ENCODE measurements at places on chromosomes 5 and 9. TPM values are rescaled to one million over a fixed set of nuclear protein-coding genes. Genes with fewer than 3 reads are reported as not detected.

The BOD1 gene
- total RNA-seq, result 63.2 TPM

- H3K27ac ChIP-seq, result no peak overlapping the region
- peaks cover 16% of the 10 kb centered on the region for H3K4me1 ChIP-seq
- DNase-seq, result no peak
- no peaks in the 10 kb centered on the region for H3K36me3 ChIP-seq
These were observed 120.2 kb downstream of the PDE4D start for GRCh38 chr5:59773294-59773693.

The SLC34A3 gene
- 0.81 TPM for total RNA-seq

DNA sequence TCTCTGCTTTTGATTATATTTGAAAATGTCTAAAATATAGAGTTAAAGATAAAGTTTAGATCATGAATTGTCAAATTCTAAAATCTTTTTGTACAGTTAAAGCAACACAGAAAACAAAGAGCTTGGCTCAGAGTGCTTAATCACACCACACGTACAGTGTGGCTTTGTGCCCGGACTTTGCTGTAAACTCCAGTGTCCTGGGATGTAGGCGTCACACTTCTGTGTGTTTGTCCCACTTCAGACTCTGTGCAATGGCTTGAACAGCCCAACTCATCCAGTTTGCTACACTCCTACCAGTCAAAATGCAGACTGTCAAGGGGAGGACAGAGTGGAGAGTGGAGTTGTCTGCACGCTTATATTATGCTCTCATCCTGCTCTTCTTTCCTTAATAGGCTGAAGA, 45.3 kb downstream of the SMARCA2 start:
- peaks cover 49% of the 10 kb centered on the region for H3K36me3 ChIP-seq
- no peak for DNase-seq
- no peak overlapping the region for H3K4me3 ChIP-seq
- H3K27me3 ChIP-seq, result no peaks in the 10 kb centered on the region
- H3K27ac ChIP-seq, result no peak overlapping the region

DNA sequence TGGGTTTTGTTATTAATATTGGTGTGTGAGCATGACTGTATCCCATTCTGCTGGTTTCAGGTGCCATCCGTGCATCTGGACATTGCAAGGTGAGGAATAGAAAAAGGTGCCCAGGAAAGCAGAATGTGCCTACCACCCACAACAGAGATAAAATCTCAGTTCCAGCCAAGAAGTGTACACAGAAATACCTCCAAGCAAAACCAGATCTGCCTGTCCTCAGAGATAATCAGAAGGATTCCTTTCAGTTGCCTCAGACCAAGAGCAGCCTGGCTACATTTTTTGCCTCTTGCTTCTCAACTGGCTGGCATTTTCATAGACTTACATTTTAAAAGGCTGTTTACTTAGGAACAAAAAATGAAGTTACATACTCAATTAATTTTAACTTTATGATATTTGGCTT, 12.1 kb upstream of the ABLIM3 start:
- H3K4me3 ChIP-seq, result peak overlapping the region; percentile 54
- H3K27ac ChIP-seq, result peak overlapping the region; percentile 93
- DNase-seq, result no peak
- peaks cover 8% of the 10 kb centered on the region for H3K4me1 ChIP-seq
- H3K27me3 ChIP-seq, result peaks cover 26% of the 10 kb centered on the region

DNA sequence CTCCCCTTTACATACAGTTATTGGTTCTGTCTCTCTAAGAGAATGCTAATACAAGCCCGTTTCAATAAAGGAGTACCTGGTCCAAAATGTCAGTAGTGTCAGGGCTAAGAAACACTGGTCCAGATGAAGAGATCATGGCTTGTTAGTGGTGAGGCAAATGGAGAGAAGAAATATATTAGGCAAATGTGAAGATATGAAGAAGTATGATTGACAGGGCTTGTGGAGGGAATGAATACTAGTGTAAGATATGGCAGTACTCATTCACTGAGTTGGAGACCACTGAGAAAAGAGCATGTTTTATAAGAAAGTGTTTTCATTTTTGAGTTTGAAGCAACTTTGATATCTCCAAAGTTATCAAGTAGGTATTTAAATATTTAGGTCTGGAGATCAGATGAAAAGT, 290.5 kb upstream of the MEF2C start:
- H3K4me3 ChIP-seq, result no peak overlapping the region
- no peak overlapping the region for H3K27ac ChIP-seq
- DNase-seq, result no peak

Data from type B pancreatic cell (in vitro differentiated cells).